ENCODE measurements at places on chromosomes 1 and 21. TPM values are rescaled to one million over a fixed set of nuclear protein-coding genes. Genes with fewer than 3 reads are reported as not detected.

DNA sequence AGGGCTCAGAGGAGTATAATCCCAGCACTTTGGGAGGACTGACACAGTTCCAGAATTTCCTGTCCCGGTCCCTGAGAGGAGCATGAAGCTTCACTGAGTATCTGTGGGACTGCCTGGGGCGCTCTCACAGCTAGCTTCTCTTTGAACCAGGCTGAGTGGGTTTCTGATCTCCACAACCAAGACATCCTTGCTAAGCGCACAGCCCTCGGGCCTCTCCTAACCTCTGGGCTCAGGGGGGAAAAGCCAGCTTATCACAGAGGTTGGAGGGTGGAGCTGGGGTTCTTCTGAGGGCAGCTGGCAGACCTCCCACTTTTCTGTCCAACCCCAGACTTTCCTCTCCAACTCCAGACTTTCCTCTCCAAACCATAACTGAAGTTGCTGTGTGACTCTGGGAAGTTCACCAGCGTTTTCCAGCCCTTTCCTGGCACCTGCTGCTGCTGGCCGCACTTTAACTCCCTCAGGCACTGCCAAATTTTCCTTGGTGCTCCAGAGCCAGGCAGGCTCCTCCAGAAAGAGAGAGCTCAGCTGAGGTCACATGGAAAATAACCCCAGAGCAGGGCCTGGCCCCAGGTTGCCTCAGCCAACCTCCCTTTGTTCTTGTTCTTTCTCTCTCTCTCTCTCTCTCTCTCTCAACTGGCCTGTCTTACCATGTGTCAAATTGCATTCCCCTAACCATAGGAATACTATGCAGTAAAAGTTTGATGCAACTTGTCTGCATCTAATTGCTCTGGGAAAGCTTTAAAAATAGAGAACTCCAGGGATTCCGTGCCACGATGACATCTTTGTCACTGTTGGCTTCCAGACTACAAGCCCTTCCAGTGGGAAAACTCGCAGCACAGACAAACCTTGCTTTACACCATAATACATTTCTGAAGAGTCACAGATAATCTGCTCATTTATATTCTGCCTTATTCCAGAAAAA is 49.5 kb downstream of the OLFML2B start:
- no peak overlapping the region for H3K27ac ChIP-seq
- no peaks in the 10 kb centered on the region for H3K4me1 ChIP-seq
- H3K4me3 ChIP-seq: no peak overlapping the region

- H3K4me3 ChIP-seq: no peak overlapping the region
- no peaks in the 10 kb centered on the region for H3K36me3 ChIP-seq
- H3K4me1 ChIP-seq: no peaks in the 10 kb centered on the region
- no peaks in the 10 kb centered on the region for H3K27me3 ChIP-seq
These were observed 204.8 kb downstream of the FCRL5 start for GRCh38 chr1:157347506-157347905.

DNA sequence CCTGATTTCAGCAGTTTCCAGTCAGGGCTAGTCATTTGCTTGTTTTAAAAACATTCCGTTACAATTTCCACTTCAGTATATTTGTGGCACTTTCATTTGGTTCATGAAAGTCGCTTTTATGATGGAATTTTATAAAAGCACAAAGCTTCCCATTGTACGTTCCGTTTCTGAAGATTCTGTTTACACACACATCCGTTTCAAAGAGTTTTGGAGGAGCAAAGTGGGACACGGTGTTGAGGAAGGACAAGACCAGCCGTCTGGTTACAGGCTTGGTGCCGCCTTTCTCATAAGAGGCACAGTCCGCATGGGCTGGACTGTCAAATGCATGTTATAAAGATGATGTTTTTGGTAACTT is 60.3 kb downstream of the FAAP20 start:
- no peak for DNase-seq
- H3K4me1 ChIP-seq: peaks cover 5% of the 10 kb centered on the region
- H3K27ac ChIP-seq: no peak overlapping the region
- H3K36me3 ChIP-seq: no peaks in the 10 kb centered on the region
- no peaks in the 10 kb centered on the region for H3K27me3 ChIP-seq

GRCh38 chr1:30305519-30305918 is 417.9 kb downstream of the MATN1 start:
- H3K36me3 ChIP-seq: no peaks in the 10 kb centered on the region
- no peaks in the 10 kb centered on the region for H3K4me1 ChIP-seq
- H3K27me3 ChIP-seq: no peaks in the 10 kb centered on the region
- DNase-seq: no peak
- H3K27ac ChIP-seq: no peak overlapping the region

DNA sequence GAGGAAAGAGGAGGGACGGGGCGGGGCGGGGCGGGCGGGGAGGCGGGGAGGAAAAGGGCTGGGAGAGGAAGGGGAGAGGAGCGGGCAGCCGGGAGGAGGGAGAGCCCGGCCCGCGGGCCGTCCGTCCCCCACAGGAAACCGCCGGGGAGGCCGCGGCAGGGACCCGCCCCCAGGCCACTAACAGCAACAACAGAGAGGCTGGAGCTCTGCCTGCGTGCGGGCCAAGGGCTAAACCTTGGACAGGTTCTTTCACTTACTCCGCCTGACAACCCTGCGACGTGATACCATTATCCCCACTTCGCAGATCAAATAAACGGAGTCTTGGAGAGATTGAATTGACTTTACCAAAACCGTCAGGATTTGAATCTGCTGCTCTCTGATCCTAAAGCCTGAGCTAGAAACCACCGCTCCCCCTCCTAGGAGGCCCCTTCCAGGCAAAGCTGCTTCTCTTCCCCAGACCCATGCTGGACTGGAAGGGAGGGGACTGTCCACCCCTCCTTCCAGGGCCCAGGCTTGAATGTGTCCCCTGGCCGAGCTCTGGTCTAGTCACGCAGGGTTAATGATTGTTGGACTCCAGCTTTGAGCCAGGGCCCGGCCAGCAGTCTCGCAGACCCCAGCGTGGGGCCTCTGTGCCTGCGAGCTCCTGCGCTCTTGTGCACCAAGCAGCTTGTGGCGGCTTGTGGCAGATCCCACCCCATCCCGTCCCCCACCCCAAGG is at the start of gene EVA1B:
TSS of gene EVA1B (minus strand) at position 10 of the 717 bp plus-strand sequence. CDS start 608 bp downstream, outside the sequence.
- peaks cover 10% of the 10 kb centered on the region for H3K36me3 ChIP-seq
- DNase-seq: peak; percentile 88
- no peaks in the 10 kb centered on the region for H3K27me3 ChIP-seq
- H3K4me1 ChIP-seq: peaks cover 28% of the 10 kb centered on the region

GRCh38 chr1:195306281-195306680 is 1302.0 kb downstream of the KCNT2 start:
- no peak overlapping the region for H3K4me3 ChIP-seq
- H3K36me3 ChIP-seq: no peaks in the 10 kb centered on the region
- DNase-seq: no peak
- H3K27me3 ChIP-seq: no peaks in the 10 kb centered on the region

GRCh38 chr1:222233444-222234158 is 314.3 kb downstream of the HHIPL2 start:
- H3K27ac ChIP-seq: no peak overlapping the region
- peaks cover 5% of the 10 kb centered on the region for H3K27me3 ChIP-seq
- H3K4me1 ChIP-seq: no peaks in the 10 kb centered on the region
- peak; percentile 29 for DNase-seq

DNA sequence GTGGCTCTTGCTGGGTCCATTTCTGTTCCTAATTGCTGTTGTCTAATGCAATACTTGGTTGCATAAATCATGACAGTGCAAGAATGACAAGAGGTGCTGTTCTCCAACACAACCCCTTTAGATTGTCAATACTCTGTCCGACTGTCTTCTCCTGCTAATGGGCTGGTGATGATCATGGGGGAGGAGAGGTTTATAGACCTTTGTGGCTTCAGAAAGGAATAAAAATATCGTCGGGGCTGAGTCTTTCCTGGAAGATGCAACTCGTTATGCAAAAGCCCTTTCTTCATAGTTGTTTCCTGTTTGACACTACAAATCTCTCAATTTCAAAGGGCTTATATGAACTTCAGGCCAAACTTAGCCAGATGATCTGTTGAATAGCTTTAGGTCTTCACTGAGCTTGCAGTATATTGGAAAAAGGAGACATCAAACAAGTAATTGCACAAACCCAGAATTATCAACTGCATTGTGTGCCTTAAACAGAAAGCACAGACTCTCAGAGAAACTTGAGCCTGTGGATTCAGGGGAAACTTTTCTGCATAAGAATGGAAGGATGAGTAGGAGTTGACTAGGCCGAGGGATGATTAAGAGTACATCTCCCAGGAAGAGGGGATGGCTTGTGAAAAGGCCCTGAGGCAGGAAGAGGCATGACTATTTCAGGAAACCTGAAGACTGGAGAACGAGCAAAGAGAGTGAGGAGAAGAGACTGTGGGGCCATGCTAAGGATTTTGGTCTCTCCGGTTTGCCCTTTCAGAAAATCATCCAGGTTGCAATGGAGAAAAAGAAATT is 107.6 kb downstream of the TSEN15 start:
- no peak overlapping the region for H3K27ac ChIP-seq
- H3K4me1 ChIP-seq: peaks cover 15% of the 10 kb centered on the region
- H3K4me3 ChIP-seq: no peak overlapping the region
- no peaks in the 10 kb centered on the region for H3K27me3 ChIP-seq
- no peak for DNase-seq

- H3K27me3 ChIP-seq: no peaks in the 10 kb centered on the region
- H3K36me3 ChIP-seq: no peaks in the 10 kb centered on the region
- no peak overlapping the region for H3K4me3 ChIP-seq
- H3K27ac ChIP-seq: no peak overlapping the region
These were observed 27.0 kb upstream of the TIAM1 start for GRCh38 chr21:31370893-31371544.

DNA sequence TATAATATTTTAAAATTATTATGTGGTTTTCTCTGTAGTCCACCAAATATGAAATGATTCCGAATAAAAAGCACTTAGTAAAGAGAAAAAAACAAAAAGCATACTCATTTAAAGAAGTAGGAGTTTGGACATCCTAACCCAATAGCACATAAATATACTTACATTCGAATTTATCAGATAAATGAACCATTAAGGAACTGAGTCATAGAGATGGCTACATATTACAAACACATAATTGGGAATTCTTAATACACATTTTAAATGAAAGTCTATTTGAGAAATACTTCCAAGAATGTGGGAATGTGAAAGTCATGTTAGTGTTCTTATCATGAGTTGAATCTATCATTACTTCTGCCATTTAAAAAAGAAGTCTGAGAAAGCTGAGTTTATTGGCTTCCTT is 75.0 kb downstream of the USP24 start:
- H3K27me3 ChIP-seq: no peaks in the 10 kb centered on the region
- no peaks in the 10 kb centered on the region for H3K4me1 ChIP-seq
- no peak overlapping the region for H3K27ac ChIP-seq

DNA sequence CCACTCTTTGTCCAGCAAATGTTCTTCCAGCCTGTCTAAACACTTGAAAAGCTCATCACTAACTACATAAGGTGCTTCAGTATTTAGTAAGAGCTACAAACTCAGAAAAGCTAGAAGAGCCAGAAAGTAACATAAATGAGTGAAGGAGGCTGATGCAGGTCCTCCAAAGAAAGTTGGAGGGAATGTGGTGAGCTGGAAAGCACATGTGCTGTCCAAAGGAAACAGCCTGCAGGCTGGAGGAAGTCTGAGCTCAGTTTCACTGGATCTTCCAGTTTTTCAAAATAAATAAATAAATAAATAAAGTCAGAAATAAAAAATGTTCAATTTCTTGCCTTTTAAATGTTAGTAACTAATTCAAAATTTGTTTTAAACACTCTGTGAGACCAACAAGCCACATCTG is 25.5 kb downstream of the ZC3H11B start:
- no peaks in the 10 kb centered on the region for H3K36me3 ChIP-seq
- peaks cover 2% of the 10 kb centered on the region for H3K4me1 ChIP-seq
- no peak overlapping the region for H3K4me3 ChIP-seq
- H3K27me3 ChIP-seq: no peaks in the 10 kb centered on the region

GRCh38 chr1:217626321-217626720 is 4.6 kb downstream of the GPATCH2 start:
- no peak overlapping the region for H3K4me3 ChIP-seq
- H3K27me3 ChIP-seq: no peaks in the 10 kb centered on the region
- H3K36me3 ChIP-seq: no peaks in the 10 kb centered on the region
- H3K4me1 ChIP-seq: peaks cover 2% of the 10 kb centered on the region
- DNase-seq: no peak

GRCh38 chr1:27598295-27598687 is 5.7 kb downstream of the AHDC1 start:
- no peak overlapping the region for H3K27ac ChIP-seq
- H3K36me3 ChIP-seq: peaks cover 3% of the 10 kb centered on the region
- H3K27me3 ChIP-seq: no peaks in the 10 kb centered on the region
- DNase-seq: no peak
- H3K4me3 ChIP-seq: no peak overlapping the region
- H3K4me1 ChIP-seq: peaks cover 60% of the 10 kb centered on the region

DNA sequence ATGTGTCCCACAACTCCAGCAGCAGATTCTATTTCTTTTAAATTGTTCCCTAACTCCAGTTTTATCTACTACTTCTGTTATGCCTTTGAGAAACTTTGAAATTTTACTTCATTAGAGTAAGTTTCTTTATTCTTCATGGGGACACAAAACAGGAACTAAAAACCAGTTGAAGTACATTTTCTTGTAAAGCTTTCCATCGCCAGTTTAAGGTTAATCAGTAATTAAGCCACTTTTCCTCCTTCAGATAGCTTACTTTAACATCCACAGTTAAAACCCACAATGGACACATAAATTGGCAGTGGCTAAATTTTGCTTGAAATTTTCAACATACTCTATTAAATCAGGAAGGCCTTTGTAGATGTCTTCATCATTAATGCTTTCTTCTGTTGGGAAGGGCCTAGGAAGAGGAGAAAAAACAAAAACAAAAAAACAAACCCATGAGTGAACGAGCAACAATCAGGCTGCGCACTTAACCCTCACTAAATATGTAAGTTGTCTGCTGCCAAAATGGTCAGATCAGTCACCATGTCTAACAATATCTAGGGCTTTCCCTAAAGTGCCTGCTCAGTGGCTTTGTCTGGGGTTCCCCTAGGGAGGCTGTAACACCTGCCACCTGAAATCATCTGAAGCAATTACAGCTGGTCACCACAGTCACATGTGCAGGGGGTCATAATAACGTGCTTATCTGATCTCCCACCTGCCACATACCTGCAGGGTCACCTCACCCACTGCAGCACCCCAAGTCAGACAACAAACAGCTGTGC is 187.9 kb downstream of the VAV3 start:
- H3K4me1 ChIP-seq: no peaks in the 10 kb centered on the region
- H3K27me3 ChIP-seq: peaks cover 2% of the 10 kb centered on the region
- H3K4me3 ChIP-seq: no peak overlapping the region
- no peak for DNase-seq

DNA sequence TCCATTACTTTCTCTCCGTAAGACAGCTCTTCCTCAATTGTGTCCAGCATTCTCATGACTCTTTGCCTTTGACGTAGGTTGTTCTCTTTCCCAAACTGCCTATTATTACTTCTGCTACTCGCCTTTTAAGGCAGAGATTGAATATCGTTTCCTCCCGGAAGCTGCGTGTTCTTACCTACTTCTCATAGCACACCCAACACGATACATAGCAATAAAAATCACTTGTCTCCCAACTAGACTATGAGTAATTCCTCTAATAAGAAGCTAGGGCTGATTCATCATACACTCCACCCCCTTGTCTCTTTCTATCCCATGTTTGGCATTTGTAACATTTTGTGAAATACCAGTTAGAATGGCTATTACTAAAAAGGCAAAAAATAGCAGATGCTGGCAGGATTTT is 55.8 kb upstream of the SGIP1 start:
- H3K27ac ChIP-seq: no peak overlapping the region
- DNase-seq: peak; percentile 90

The KRTAP12-2 gene
- total RNA-seq: not detected

The CELA2B gene
- not detected for total RNA-seq

The LCE3C gene
- not detected for total RNA-seq

The BNIPL gene
- total RNA-seq: 0.33 TPM

The L1TD1 gene
- total RNA-seq: 0.26 TPM

The CELA3A gene
- not detected for total RNA-seq

The MR1 gene
- 14.9 TPM for total RNA-seq

The LAMB3 gene
- 23.3 TPM for total RNA-seq

The MARK1 gene
- total RNA-seq: 2.1 TPM

Data from fibroblast of lung (primary cell).